ENCODE measurements at places on chromosomes 5 and 9.
A peak's percentile ranks its signal among the peaks of the same experiment; 100 is the strongest.

DNA sequence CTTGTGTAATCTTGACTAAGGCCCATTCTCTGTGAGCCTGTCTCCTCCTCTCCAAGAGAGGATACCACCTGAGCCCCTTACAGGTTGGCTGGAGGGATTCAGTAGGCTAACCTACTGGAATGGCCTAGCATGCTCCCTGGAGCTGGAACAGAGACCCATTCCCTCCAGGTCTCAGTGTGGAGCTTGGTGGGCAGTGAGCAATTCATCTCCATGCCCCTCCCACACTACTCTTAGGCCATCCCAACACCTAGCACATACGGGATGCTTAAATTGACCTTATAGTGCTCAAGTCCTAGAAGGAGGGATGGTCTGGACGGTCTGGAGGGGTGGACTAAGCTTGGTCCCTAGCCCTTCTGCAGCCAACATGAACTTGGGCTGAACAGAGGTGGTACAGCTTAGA is 75.6 kb downstream of the CRB2 start:
- DNase-seq, result no peak

GRCh38 chr5:40150896-40151295 is 528.8 kb upstream of the PTGER4 start:
- DNase-seq, result no peak

GRCh38 chr5:66595756-66596635 is at the start of gene MAST4:
Gene MAST4 (plus strand): TSS chr5:66596393. CDS start chr5:66596656, 263 bp downstream.
- DNase-seq, result peak; percentile 58

GRCh38 chr5:107619781-107620180 is 51.0 kb downstream of the EFNA5 start:
- DNase-seq, result no peak

DNA sequence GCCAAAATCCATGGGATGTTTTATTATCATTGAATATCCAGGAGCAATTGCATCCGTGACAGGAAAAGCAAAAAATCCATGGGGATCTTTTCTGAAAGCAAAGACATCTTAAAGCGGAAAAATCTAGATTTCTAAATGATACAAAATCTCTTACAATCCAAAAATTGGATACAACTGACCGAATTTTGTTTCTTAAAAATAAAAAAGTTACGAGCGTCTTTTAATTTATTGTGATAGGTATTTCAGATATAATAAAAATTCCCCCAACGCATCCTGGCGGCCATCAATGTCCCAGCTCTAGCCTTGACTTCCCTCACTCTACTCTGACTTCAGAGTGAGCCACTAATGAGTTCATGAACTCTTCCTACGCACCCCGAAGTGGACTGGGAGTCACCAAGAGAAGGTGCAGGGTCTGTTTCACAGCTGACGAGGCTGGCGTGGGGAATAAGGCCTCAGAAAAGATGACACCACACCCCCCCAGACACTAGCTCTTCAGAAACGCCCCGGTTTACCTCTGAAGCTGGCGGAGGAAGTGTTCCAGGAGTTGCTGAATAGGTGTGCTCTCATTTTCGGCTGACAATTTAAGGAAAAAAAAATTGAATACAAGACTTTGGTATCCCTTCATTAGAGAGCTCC is 3.4 kb downstream of the BRD9 start:
- no peak for DNase-seq

- DNase-seq, result peak; percentile 31
Measured at GRCh38 chr5:139726248-139726647, 69.4 kb upstream of the PSD2 start.

DNA sequence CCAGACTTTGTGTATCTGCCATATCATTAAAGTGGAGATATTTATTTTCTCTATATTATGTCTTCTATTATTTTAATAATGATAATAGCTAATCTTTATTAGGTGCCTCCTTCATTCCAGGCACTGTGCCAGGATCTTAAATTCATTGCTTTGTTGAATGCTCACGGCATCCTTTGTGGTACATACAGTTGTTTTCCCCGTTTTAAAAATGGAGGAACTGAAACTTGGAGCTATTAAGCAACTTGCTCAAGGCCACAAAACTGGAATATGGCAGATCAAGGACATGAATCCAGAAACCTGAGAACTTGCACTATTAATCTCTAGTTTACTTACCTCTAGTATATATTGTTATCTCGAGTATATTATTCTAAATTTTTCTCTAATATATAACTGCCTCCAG is 41.5 kb upstream of the PPP3R2 start:
- DNase-seq, result no peak

DNA sequence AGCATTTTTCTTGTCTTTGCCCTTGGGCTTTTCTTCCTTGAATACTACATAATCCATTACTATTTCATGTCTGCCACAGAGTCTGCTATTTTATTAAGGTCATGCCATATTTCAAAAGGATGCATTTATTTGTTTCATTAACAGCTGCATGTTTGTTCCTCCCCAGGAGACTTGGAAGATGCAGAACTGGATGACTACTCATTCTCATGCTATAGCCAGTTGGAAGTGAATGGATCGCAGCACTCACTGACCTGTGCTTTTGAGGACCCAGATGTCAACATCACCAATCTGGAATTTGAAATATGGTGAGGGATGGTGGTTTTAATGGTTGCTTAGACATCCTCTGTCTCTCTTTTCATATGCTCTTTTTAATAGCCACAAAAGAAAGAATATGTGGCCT is 4.0 kb downstream of the IL7R start:
- no peak for DNase-seq

- DNase-seq, result no peak
Measured at GRCh38 chr9:129552064-129552463, 68.8 kb downstream of the C9orf50 start.

- DNase-seq, result no peak
Measured at GRCh38 chr5:66986534-66986933, 210.1 kb downstream of the CD180 start.

GRCh38 chr9:108057421-108058134 is 568.0 kb upstream of the KLF4 start:
- DNase-seq, result peak; percentile 93

DNA sequence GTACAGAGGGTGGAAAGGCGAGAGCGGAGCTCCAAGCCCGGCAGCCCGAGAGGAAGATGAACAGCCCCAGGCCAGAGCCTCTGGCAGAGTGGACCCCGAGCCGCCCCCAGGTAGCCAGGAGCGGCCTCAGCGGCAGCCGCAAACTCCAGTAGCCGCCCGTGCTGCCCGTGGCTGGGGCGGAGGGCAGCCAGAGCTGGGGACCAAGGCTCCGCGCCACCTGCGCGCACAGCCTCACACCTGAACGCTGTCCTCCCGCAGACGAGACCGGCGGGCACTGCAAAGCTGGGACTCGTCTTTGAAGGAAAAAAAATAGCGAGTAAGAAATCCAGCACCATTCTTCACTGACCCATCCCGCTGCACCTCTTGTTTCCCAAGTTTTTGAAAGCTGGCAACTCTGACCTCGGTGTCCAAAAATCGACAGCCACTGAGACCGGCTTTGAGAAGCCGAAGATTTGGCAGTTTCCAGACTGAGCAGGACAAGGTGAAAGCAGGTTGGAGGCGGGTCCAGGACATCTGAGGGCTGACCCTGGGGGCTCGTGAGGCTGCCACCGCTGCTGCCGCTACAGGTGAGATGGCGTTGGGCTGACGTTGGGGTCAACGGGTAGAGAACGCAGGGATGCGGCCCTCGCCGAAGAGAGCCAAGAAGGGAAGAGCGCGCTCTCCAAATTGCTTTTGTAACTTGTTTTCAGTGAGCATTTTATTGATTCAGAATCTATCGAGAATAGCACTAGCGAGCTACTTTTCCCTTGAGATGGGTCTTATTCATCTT is at the start of gene PTGER4:
TSS of gene PTGER4 (plus strand) at position 3 of the 769 bp plus-strand sequence. CDS start 1,079 bp downstream, outside the sequence.
- no peak for DNase-seq

Data from skeletal muscle cell (primary cell).